ENCODE measurements at places on chromosomes 12 and 14. TPM values are rescaled to one million over a fixed set of nuclear protein-coding genes. Genes with fewer than 3 reads are reported as not detected.

NFYB gene
- 23.3 TPM for total RNA-seq

ELK3 gene
- total RNA-seq, result 128 TPM

PYGL gene
- 46.6 TPM for total RNA-seq

VRTN gene
- total RNA-seq, result not detected

MANSC4 gene
- 0.65 TPM for total RNA-seq

TAOK3 gene
- 23.1 TPM for total RNA-seq

RNASE3 gene
- not detected for total RNA-seq

MGAT2 gene
- 68.1 TPM for total RNA-seq

CD4 gene
- total RNA-seq, result not detected

TAS2R9 gene
- total RNA-seq, result not detected

TMCC3 gene
- total RNA-seq, result 30.4 TPM

KRT74 gene
- total RNA-seq, result not detected

PIWIL1 gene
- not detected for total RNA-seq

CACNA2D4 gene
- 0.51 TPM for total RNA-seq

ASPG gene
- not detected for total RNA-seq

GRCh38 chr12:55036326-55037115 lies 16.7 kb downstream of the NEUROD4 start:
- no peaks in the 10 kb centered on the region for H3K27me3 ChIP-seq
- DNase-seq, result no peak
- no peak overlapping the region for H3K4me3 ChIP-seq
- H3K27ac ChIP-seq, result no peak overlapping the region

GRCh38 chr12:46027172-46027571 lies 36.8 kb upstream of the SCAF11 start:
- DNase-seq, result no peak
- H3K27ac ChIP-seq, result no peak overlapping the region
- no peaks in the 10 kb centered on the region for H3K4me1 ChIP-seq
- H3K4me3 ChIP-seq, result no peak overlapping the region

- no peak for DNase-seq
- H3K27me3 ChIP-seq, result no peaks in the 10 kb centered on the region
- no peaks in the 10 kb centered on the region for H3K36me3 ChIP-seq
- H3K4me1 ChIP-seq, result no peaks in the 10 kb centered on the region
- no peak overlapping the region for H3K4me3 ChIP-seq
Observed at GRCh38 chr12:121974026-121974985, 47.4 kb upstream of the BCL7A start.

DNA sequence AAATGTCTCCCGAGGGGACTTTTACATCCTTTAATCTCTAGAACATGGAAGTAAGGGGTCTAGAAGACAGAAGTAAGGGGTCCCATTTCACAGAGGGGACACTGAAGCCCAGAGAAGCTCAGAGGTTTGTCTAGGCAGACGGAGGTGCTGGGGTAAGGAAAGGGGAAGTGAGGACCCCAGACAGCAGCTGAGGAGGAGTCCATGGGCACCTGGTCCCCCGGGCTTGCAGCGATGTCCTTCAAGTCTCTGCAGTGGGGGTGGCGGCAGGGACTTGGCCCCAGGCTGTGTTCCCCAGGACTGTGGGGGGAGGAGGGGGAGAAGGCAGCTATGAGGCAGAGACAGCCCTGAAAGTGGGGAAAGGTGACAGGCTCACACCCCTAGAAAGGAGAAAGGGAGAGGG lies 30.7 kb downstream of the DTX1 start:
- no peaks in the 10 kb centered on the region for H3K4me1 ChIP-seq
- no peaks in the 10 kb centered on the region for H3K36me3 ChIP-seq
- no peak overlapping the region for H3K4me3 ChIP-seq
- H3K27ac ChIP-seq, result no peak overlapping the region
- H3K27me3 ChIP-seq, result peaks cover 6% of the 10 kb centered on the region

DNA sequence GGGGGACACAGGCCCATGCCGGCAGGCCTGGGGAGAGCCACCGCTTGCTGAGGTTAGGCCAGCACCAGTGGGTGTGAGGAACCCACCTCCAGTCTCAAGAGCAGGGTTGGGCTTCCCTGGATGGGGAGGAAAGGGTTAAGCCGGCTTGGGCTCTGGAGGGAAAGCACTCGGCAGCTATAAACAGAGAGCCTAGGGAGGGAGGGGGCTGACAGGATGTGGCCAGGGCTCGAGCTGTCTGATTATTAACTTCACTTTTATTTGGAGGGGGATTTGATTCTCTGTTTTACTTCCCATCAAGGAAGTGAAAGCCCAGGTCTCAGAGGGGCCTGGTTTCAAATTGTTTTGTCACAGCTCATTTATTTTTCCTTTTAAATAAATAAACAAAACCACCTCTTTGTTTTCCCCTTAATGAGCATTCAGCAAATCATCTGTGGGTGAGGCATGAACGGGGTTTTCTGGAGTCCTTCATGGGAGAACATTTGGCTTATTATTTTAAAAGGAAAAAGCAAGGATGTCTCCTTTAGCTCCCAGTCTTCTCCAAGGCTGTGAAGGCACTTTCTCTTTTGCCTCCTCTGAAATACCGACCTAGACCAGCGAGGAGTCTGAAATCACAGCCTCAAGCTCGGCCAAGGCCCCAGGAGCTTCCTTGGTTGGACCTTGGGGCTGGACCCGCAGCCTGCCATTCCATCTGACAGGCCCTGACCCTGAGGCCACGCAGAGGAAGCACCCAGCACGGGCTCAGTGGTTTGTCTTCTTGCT lies 21.9 kb upstream of the ZFP36L1 start:
- no peaks in the 10 kb centered on the region for H3K27me3 ChIP-seq
- H3K27ac ChIP-seq, result peak overlapping the region; percentile 72
- no peaks in the 10 kb centered on the region for H3K36me3 ChIP-seq
- peak; percentile 70 for DNase-seq
- peaks cover 21% of the 10 kb centered on the region for H3K4me1 ChIP-seq
- no peak overlapping the region for H3K4me3 ChIP-seq

DNA sequence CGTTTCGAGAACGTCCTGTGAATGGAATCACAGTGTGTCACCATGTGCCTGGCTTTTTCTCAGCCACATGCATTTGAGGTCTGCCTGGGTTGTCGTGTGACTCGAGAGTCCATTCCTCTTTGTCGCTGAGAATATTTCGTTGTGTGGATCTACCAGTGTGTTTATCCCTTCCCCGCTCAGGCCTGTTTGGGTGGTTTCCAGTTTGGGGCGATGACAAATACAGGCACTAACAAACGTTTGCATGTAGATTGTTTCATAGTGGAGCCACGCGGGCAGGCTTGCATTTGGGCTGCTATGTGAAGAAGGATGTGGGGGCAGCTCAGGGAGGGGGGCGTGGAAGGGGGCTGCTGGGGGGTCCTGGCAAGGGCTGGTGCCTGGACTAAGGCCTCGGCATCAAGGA lies 14.1 kb downstream of the RIN3 start:
- H3K27me3 ChIP-seq, result no peaks in the 10 kb centered on the region
- H3K4me1 ChIP-seq, result no peaks in the 10 kb centered on the region
- H3K36me3 ChIP-seq, result no peaks in the 10 kb centered on the region
- no peak overlapping the region for H3K4me3 ChIP-seq
- DNase-seq, result no peak

GRCh38 chr14:72420749-72421474 lies 473.0 kb downstream of the DPF3 start:
- no peaks in the 10 kb centered on the region for H3K36me3 ChIP-seq
- H3K27ac ChIP-seq, result no peak overlapping the region
- H3K4me3 ChIP-seq, result no peak overlapping the region
- peak; percentile 65 for DNase-seq
- no peaks in the 10 kb centered on the region for H3K27me3 ChIP-seq

GRCh38 chr12:51397670-51398069 lies 6.5 kb upstream of the GALNT6 start:
- no peak for DNase-seq
- no peaks in the 10 kb centered on the region for H3K36me3 ChIP-seq
- no peak overlapping the region for H3K4me3 ChIP-seq
- no peak overlapping the region for H3K27ac ChIP-seq

DNA sequence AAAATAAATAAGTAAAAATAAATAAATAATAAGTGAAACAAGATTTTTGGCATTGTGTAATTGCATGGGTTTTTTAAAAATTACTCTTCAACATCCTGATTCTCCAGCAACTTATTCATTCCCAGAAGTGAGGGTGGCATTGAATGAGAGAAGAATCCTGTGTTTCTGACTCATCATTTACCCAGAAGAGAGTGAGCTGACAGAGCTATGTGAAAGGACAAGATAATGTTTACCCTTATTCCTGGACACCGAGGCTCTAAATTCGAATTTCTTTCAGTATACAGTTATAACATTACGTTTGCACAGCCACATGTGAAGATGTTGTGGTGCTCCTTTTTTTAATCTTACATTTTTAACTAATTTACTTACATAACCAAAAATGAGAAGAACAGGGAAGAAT lies 36.4 kb downstream of the BBS10 start:
- no peak for DNase-seq
- peaks cover 16% of the 10 kb centered on the region for H3K4me1 ChIP-seq
- H3K36me3 ChIP-seq, result no peaks in the 10 kb centered on the region
- H3K4me3 ChIP-seq, result no peak overlapping the region
- H3K27ac ChIP-seq, result no peak overlapping the region

GRCh38 chr12:50415899-50416479 lies 15.3 kb downstream of the LARP4 start:
- H3K27ac ChIP-seq, result peak overlapping the region; percentile 64
- DNase-seq, result peak; percentile 71
- no peak overlapping the region for H3K4me3 ChIP-seq
- H3K27me3 ChIP-seq, result no peaks in the 10 kb centered on the region
- no peaks in the 10 kb centered on the region for H3K36me3 ChIP-seq

- no peaks in the 10 kb centered on the region for H3K36me3 ChIP-seq
- no peak overlapping the region for H3K4me3 ChIP-seq
- H3K27ac ChIP-seq, result peak overlapping the region; percentile 11
Observed at GRCh38 chr14:105201925-105202513, 20.9 kb upstream of the NUDT14 start.

- H3K27ac ChIP-seq, result no peak overlapping the region
- peak overlapping the region; percentile 10 for H3K4me3 ChIP-seq
- H3K36me3 ChIP-seq, result no peaks in the 10 kb centered on the region
- DNase-seq, result no peak
Observed at GRCh38 chr14:91252871-91253794, 8.6 kb upstream of the GPR68 start.

DNA sequence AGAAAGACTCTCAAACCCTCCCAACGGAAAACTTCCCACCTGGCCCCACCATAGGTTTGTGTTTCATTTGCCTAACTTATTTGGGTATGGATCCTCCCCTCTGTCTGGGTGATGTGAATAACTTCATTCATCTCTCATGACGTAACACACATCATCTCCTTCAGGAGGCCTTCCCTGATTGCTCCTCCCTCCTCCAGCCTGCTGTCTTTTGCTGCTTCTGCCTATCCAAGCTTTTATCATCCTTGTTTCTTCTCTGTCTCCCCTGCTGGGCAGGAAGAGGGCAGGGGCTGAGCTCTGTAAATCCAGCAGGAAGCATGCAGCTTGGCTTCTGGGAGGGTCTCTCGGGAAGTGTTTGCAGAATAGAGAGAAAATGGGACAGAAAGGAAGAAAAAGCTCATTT lies 766.0 kb upstream of the TBX3 start:
- H3K27me3 ChIP-seq, result no peaks in the 10 kb centered on the region
- H3K27ac ChIP-seq, result no peak overlapping the region
- no peak for DNase-seq
- no peaks in the 10 kb centered on the region for H3K36me3 ChIP-seq
- no peak overlapping the region for H3K4me3 ChIP-seq

- H3K27me3 ChIP-seq, result no peaks in the 10 kb centered on the region
- H3K36me3 ChIP-seq, result no peaks in the 10 kb centered on the region
- H3K4me3 ChIP-seq, result no peak overlapping the region
- no peak overlapping the region for H3K27ac ChIP-seq
- no peak for DNase-seq
- no peaks in the 10 kb centered on the region for H3K4me1 ChIP-seq
Observed at GRCh38 chr14:76073717-76074116, 78.0 kb upstream of the GPATCH2L start.

- H3K27me3 ChIP-seq, result no peaks in the 10 kb centered on the region
- peak within 1 kb of the TSS; percentile 79 for H3K27ac ChIP-seq
- H3K4me3 ChIP-seq, result peak within 1 kb of the TSS; percentile 76
- peak; percentile 64 for DNase-seq
- H3K4me1 ChIP-seq, result peaks cover 13% of the 10 kb centered on the region
Observed at GRCh38 chr12:57772429-57773322, at the start of gene EEF1AKMT3. Gene EEF1AKMT3 (plus strand): TSS chr12:57772614. CDS start chr12:57772725, 111 bp downstream.

GRCh38 chr12:19105463-19105862 lies 24.1 kb upstream of the PLEKHA5 start:
- no peak overlapping the region for H3K27ac ChIP-seq
- no peak for DNase-seq
- H3K36me3 ChIP-seq, result no peaks in the 10 kb centered on the region
- no peaks in the 10 kb centered on the region for H3K27me3 ChIP-seq
- H3K4me3 ChIP-seq, result no peak overlapping the region

DNA sequence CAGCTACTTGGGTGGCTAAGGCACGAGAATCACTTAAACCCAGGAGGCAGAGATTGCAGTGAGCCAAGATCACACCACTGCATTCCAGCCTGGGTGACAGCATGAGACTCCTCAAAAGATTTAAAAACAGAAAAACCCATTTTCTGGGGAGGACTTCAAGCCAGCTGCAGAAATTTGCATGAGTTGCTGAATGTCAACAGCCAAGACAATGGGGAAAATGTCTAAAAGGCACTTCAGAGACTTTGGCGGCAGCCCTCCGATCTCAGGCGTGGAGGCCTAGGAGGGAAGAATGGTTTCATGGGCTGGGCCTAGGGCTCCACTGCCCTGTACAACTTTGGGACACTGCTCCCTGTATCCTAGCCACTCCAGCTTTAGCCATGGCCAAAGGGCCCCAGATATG lies 177.8 kb upstream of the C14orf180 start:
- H3K27ac ChIP-seq, result no peak overlapping the region
- peaks cover 1% of the 10 kb centered on the region for H3K27me3 ChIP-seq
- H3K36me3 ChIP-seq, result no peaks in the 10 kb centered on the region

GRCh38 chr12:24360907-24361306 lies 411.4 kb upstream of the SOX5 start:
- no peak overlapping the region for H3K27ac ChIP-seq
- H3K4me3 ChIP-seq, result no peak overlapping the region
- no peaks in the 10 kb centered on the region for H3K27me3 ChIP-seq
- H3K4me1 ChIP-seq, result no peaks in the 10 kb centered on the region
- no peak for DNase-seq

DNA sequence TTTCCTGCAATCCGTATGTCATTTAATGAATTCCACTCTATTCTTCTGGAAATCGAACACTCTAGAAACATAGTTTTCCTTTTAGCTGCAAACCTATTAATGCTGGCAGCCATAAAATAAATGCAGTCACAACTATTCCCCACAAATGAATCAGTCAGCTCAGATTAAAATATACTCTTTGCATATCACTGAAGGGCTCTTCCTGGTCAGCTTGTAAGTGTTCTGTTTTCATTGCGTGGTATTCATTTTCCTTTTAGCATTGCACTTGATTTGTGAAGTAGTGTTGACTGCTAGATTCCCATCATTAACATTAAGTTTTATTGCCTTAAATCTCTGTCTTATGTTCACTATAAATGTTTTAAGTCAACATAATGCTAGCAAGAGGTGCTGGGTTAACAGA lies 685.9 kb downstream of the DIO2 start:
- H3K4me1 ChIP-seq, result no peaks in the 10 kb centered on the region
- no peak for DNase-seq
- no peaks in the 10 kb centered on the region for H3K27me3 ChIP-seq
